ENCODE measurements at places on chromosomes 4 and X. TPM values are rescaled to one million over a fixed set of nuclear protein-coding genes. Genes with fewer than 3 reads are reported as not detected.

XAGE3 gene
- total RNA-seq: not detected

SPANXA2 gene
- total RNA-seq: 48.0 TPM

CDKN2AIP gene
- 21.6 TPM for total RNA-seq

FAM9C gene
- not detected for total RNA-seq
